ENCODE measurements at places on chromosomes 7 and 10. TPM values are rescaled to one million over a fixed set of nuclear protein-coding genes. Genes with fewer than 3 reads are reported as not detected.

Gene BLNK
- total RNA-seq: 0.35 TPM

Gene RADIL
- not detected for total RNA-seq

Gene DYNC1I1
- total RNA-seq: not detected

Gene CTAGE15
- total RNA-seq: 1.2 TPM

Gene SEMA3A
- total RNA-seq: not detected

GRCh38 chr7:151631570-151631952 is 111.9 kb upstream of the RHEB start:
- peaks cover 15% of the 10 kb centered on the region for H3K4me1 ChIP-seq
- no peaks in the 10 kb centered on the region for H3K36me3 ChIP-seq
- H3K27ac ChIP-seq: peak overlapping the region; percentile 41
- DNase-seq: peak; percentile 42
- peak overlapping the region; percentile 81 for H3K4me3 ChIP-seq
- no peaks in the 10 kb centered on the region for H3K27me3 ChIP-seq

- DNase-seq: no peak
- peaks cover 29% of the 10 kb centered on the region for H3K4me1 ChIP-seq
- peaks cover 12% of the 10 kb centered on the region for H3K36me3 ChIP-seq
- peak overlapping the region; percentile 32 for H3K4me3 ChIP-seq
Measured at GRCh38 chr7:150621376-150621775, 10.8 kb downstream of the GIMAP6 start.

DNA sequence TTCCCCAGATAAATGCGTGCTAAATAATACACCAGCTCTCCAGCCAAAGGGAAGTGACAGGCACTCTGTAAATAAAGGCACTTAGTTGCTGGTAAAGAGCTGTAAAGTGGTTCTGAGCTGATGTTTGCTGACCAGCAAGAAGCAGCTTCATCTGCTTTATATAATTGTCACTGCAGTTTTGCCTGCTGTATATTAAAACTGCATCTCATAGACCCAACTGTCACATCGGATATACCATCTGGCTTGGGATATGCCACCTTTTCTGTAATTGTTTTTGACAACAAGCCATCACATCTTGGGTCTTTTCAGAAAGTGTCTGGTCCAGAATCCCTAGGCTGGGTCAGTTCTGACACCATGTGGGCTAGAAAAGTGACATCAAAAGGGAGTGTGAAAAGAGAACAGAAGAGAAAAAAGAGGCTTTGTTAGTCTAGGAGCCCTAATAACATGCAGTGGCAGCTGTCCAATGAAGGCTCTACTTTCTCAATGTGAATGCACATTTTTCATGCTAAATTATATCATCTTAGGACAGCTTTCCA is 697.6 kb downstream of the KCNMA1 start:
- no peaks in the 10 kb centered on the region for H3K36me3 ChIP-seq
- no peak overlapping the region for H3K4me3 ChIP-seq

DNA sequence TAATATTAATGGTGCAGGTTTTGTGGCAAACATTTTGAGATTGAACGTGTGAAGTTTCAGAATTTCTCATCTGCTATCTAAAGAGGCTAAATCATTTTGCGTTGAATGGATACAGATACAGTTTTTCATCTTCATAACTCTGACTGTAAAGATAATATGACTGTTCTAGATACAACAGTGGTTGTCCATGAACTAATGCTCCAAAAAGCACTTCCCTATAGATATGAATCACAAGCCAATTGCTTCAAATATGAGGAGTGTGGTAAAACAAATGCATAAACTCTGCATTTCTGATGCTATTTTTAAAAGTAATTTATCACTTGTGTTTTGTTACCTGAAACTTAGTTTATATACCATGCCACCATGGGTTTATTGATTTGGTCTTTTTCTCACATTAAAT is 750.1 kb downstream of the MAGI2 start:
- H3K4me3 ChIP-seq: no peak overlapping the region
- H3K4me1 ChIP-seq: no peaks in the 10 kb centered on the region
- H3K27me3 ChIP-seq: no peaks in the 10 kb centered on the region
- DNase-seq: no peak
- H3K36me3 ChIP-seq: no peaks in the 10 kb centered on the region

- no peak overlapping the region for H3K27ac ChIP-seq
- no peak overlapping the region for H3K4me3 ChIP-seq
- H3K27me3 ChIP-seq: no peaks in the 10 kb centered on the region
- H3K4me1 ChIP-seq: no peaks in the 10 kb centered on the region
- no peak for DNase-seq
- H3K36me3 ChIP-seq: no peaks in the 10 kb centered on the region
Measured at GRCh38 chr10:34124522-34125035, 690.5 kb downstream of the PARD3 start.

- H3K36me3 ChIP-seq: no peaks in the 10 kb centered on the region
- H3K4me3 ChIP-seq: no peak overlapping the region
- no peak for DNase-seq
- no peak overlapping the region for H3K27ac ChIP-seq
- H3K27me3 ChIP-seq: peaks cover 6% of the 10 kb centered on the region
- H3K4me1 ChIP-seq: no peaks in the 10 kb centered on the region
Measured at GRCh38 chr10:114068054-114068707, 24.5 kb downstream of the ADRB1 start.

GRCh38 chr7:131244259-131244852 is 83.3 kb upstream of the MKLN1 start:
- no peaks in the 10 kb centered on the region for H3K4me1 ChIP-seq
- H3K27me3 ChIP-seq: peaks cover 2% of the 10 kb centered on the region
- H3K27ac ChIP-seq: no peak overlapping the region
- DNase-seq: no peak
- H3K4me3 ChIP-seq: no peak overlapping the region

DNA sequence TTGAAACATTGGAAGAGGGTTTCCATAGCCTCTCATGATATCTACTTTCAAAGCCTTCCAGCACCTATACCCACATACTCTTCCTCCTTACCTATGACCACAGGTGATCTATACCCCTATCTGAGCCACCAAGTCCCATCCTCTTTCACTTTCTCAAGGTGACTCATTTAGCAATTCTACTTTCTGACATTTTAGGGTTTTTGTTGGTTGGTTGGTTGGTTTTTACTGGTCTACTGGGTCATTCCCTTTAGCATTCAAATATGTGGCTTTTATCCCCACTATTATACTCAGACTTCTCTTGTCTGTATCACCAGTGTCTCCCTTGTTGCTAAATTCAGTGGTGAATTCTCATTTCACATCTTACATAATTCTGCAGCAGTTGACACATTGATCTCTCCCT is 130.4 kb upstream of the STEAP4 start:
- no peak for DNase-seq
- H3K4me1 ChIP-seq: no peaks in the 10 kb centered on the region

DNA sequence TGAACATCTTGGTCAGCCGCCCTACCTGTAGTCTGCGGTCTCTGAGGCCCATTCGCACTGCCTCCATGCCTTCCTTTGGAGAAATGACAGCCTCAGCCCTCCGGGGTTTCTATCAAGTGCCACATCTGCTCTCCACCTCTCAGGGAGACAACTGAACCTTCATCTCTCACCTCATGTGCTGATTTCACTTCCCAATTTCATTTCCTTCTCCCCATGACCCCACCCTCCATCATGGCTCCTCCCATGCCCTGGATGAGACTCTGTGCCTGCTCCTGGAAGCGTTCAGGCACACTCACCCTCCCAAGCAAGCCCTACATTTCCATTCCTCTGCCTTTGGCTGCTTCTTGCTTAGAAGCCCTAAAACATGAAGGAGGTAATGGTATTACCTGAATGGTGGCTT is 7.8 kb upstream of the SCD start:
- no peaks in the 10 kb centered on the region for H3K27me3 ChIP-seq
- no peaks in the 10 kb centered on the region for H3K4me1 ChIP-seq
- no peak for DNase-seq

- no peak overlapping the region for H3K4me3 ChIP-seq
- no peak overlapping the region for H3K27ac ChIP-seq
- peaks cover 18% of the 10 kb centered on the region for H3K36me3 ChIP-seq
- no peaks in the 10 kb centered on the region for H3K4me1 ChIP-seq
- no peak for DNase-seq
- H3K27me3 ChIP-seq: no peaks in the 10 kb centered on the region
Measured at GRCh38 chr10:72563327-72563932, 62.4 kb downstream of the MICU1 start.

Measured in CD4-positive, CD25-positive, alpha-beta regulatory T cell (primary cell).